ENCODE measurements at places on chromosomes 5 and 9.

DNA sequence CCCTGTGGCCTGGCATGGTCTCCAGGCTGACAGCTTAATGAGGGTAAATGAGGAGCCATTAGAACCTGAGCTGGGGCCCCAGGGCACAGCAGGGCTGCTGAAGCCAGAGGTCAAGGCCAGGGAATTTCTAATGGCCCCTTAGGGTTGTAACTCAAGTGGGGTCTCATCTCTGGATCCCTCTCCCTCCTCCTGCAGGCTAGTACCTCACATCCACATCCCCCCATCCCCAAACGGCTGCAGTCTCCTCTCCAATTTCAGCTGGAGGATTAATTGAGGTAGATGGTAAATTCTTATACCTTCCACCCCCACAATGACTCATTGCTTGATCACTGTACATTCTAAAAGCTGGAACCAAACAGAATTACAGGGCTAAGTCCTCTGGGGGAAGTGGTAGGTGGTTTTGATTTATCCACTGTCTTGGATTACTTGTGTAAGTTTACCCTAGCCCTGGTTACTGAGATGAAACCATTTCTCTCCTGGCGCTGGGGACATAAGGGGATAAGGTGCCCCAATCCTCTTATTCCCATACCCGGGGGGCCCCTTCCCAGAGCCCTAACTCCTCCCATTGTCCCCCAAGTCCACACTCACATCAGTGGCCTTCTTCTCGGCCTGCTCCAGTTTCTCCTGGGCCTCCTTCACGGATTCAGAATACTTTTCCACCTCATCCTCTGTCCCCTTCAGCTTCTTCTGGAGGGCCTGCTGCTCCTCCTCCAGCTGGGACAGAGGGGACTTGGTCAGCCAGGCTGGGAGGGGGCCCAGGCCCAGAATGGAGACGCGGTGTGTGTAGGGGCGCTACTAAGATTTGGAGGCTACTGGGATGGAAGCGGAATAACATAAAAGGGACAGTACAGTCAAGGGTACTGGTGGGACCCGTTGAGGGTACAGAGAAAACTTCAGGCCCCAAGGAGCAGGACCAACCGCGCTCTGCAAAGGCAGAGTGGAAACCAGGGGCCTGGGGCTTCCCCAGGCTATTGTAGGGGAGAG, 875 bp downstream of the TPM2 start:
- DNase-seq: no peak

GRCh38 chr9:75601280-75601679, 289.2 kb upstream of the PCSK5 start:
- DNase-seq: no peak

GRCh38 chr5:71978216-71978615, 129.1 kb upstream of the MAP1B start:
- DNase-seq: no peak

DNA sequence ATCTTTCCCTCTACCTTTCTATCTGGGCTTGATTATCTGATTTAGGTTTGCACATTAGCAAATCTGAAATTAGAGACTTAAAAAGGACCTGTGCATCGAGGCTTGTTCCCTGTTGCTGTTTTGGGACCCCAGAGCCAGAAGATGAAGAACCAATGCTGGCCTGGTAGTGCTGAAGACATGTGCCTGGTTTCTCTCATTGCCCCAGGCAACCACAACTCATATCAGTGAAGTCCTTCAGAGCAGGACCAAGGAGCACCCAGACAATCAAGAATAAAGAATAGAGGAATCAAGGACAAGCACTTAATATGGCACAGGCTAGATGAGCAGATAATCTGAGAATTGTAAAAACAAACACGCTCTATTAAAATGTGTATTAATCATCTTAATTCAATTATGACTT, 362.7 kb downstream of the DMRTA1 start:
- DNase-seq: no peak

GRCh38 chr9:123998970-123999621, 12.5 kb upstream of the LHX2 start:
- DNase-seq: no peak

DNA sequence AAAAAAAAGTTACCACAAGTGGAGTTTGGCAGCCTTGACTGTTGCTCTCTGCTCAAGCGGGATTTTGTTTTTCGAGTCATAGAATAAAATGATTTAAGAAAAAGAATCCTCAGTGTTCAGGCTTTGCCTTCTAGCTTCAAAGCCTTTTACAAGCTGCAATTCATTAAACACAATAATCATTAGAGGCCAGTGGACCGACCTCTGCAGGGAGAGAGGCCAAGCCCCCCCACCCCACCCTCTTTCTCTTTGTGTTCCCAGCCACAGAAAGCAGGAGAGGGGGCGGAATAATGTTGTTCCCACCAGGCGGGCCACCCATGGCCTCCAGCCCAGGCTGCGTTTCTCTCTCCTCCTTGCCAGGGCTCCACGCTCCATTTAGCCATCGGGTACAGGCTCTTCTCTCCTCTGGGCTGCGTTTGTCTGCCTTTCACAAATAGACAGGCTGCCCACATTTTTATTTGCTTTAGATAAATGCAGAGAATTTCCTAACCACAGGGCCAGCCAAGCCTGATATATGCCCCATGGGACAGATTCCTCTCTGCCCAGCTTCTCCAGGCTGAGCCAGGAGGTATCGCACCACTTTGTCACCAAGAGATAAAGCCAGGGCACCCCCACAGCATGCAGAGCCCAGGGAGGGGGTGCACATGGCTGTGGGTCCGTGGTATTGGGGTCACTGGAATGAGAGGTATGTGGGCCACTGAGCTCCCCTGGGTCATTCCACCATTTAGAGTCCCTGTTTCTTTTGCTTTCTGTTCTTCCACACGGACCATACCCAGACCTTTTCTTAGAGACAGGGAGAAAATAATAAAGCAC, 318.8 kb downstream of the PIK3R1 start:
- DNase-seq: peak; percentile 52

DNA sequence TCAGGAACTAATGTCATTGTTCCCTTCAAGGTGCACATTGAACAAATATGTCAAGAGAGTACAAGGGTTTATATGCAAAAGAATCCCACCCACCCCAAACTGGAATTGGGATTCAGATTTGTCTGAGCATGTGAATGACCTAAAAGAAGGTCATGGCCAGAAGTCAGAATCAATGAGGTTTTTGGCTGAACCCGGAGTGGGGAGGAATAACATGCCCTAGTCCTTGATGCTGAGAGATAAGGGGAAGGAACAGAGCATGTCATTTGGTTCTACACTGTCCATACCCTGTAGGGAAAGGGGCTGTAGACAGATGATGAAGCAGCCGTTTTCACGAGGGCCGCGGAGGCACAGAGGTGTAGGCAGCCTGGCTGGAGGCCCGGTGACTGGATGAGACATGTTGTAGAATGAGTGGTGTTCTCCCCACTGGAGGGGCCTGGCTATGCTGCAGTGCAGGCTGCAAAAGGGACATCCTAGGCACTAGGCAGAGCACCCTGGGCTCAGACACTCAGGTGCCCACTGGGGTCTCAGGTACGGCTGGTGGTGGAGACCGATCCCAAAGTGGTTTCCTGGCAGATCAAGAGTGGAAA, 65.9 kb downstream of the ZFAND5 start:
- no peak for DNase-seq

GRCh38 chr5:27598576-27598975, 560.2 kb upstream of the CDH9 start:
- no peak for DNase-seq

DNA sequence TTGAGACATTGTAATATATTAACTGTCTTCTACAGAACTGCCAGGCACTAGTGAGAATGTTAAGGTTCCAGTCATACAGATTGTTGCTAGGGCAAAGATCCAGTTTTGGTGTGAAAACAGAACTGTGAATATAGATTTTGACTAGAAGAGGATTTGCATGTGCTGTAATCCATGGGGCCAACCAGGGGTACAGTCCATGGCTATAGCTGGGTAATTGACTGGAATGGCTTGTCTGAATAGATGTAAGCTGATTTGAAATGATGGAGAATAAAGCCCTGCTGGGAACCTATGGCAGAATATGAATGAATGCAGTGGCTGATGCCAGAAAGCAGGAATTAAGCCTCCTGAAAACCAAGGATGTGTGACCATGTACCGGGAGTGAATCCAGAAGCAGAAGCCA, 748.5 kb upstream of the CDH10 start:
- DNase-seq: no peak
